ENCODE measurements at places on chromosomes 3 and 15. TPM values are rescaled to one million over a fixed set of nuclear protein-coding genes. Genes with fewer than 3 reads are reported as not detected.

The MCCC1 gene
- total RNA-seq, result 37.5 TPM

The GRIP2 gene
- total RNA-seq, result 6.0 TPM

The NRROS gene
- 3.0 TPM for total RNA-seq

The PLCB2 gene
- total RNA-seq, result 7.6 TPM

The HES1 gene
- 58.9 TPM for total RNA-seq

The SLC12A1 gene
- 5.6 TPM for total RNA-seq

The HTR3E gene
- total RNA-seq, result not detected

The OXSR1 gene
- total RNA-seq, result 33.7 TPM

The PPP2R3A gene
- total RNA-seq, result 19.3 TPM

The ARGFX gene
- not detected for total RNA-seq

The CISH gene
- 1.1 TPM for total RNA-seq

The SLC49A4 gene
- total RNA-seq, result 14.1 TPM

The CHRNA7 gene
- 14.3 TPM for total RNA-seq

The PLA1A gene
- total RNA-seq, result 0.69 TPM

The AMOTL2 gene
- 82.9 TPM for total RNA-seq

The SI gene
- total RNA-seq, result not detected

The EEFSEC gene
- 7.8 TPM for total RNA-seq

The GALNT15 gene
- 19.1 TPM for total RNA-seq

The STAB1 gene
- 38.3 TPM for total RNA-seq

The ALPK3 gene
- total RNA-seq, result 6.2 TPM

The HYAL1 gene
- total RNA-seq, result 3.2 TPM

The FBXL22 gene
- total RNA-seq, result 1.2 TPM

The LDHAL6B gene
- total RNA-seq, result not detected

The PEX5L gene
- 39.6 TPM for total RNA-seq

The PLSCR2 gene
- 0.22 TPM for total RNA-seq

The ATP8B4 gene
- 37.1 TPM for total RNA-seq

The ABI3BP gene
- total RNA-seq, result 43.4 TPM

The EFCC1 gene
- total RNA-seq, result 0.89 TPM

The GPR87 gene
- total RNA-seq, result not detected

The SLC41A3 gene
- total RNA-seq, result 63.6 TPM
